ENCODE measurements at places on chromosomes 5 and 9.

GRCh38 chr5:124182133-124182532 lies 564.3 kb downstream of the ZNF608 start:
- no peak for DNase-seq

DNA sequence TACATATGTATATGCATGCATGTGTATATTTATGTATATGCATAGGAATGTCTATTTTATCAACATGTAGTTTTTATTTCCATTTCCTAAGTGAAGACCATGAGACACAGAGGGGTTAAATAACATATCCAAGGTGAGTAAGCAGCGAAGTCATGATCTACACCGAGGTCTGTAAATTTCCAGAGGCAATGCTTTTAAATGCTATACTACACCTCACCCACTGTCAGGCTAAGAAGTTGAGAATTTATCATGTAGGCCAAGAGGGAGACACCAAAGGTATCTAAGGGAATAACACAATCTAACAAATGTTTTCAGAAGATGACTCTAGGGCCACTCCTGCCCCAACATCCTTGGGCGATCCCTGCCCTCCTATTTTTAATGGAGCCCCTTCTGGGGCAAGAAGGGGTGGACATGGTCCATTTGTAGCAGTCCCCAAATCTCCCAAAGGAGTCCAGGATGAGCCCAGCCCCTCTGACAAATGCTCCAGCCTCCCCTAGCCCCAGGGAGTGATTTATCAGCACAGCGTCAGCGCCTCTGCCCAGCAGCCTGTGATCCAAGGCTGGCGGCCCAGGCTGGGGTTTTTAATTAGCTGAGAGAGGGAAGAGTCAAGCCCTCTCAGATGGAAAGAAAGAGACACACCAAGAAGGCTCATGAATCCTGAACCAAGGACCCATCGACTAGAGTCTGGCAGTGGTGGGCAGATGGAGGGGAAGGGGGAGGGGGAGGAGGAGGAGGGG lies 339.9 kb downstream of the ASTN2 start:
- DNase-seq, result no peak

DNA sequence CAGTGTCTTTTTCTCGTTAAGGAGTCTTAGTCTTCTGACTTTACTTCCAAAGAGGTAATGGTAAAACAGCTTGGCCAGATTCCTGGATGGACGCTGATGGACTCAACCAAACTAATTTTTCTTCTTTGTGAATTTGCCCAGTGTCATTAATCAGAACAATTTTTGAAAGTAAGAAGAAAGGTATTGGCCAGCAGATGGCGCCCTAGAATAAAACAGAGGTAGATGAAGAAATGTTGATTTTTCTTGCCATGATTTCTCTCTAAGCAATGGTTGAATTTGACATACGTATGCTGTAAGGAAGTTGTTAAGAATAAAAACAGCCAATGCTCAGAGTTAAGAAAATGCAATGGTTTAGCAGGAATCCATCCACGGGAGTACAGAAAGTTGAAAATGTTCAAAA lies 500.0 kb downstream of the DIRAS2 start:
- DNase-seq, result peak; percentile 76

- DNase-seq, result no peak
Observed at GRCh38 chr5:145750199-145750598, 84.9 kb downstream of the PRELID2 start.

DNA sequence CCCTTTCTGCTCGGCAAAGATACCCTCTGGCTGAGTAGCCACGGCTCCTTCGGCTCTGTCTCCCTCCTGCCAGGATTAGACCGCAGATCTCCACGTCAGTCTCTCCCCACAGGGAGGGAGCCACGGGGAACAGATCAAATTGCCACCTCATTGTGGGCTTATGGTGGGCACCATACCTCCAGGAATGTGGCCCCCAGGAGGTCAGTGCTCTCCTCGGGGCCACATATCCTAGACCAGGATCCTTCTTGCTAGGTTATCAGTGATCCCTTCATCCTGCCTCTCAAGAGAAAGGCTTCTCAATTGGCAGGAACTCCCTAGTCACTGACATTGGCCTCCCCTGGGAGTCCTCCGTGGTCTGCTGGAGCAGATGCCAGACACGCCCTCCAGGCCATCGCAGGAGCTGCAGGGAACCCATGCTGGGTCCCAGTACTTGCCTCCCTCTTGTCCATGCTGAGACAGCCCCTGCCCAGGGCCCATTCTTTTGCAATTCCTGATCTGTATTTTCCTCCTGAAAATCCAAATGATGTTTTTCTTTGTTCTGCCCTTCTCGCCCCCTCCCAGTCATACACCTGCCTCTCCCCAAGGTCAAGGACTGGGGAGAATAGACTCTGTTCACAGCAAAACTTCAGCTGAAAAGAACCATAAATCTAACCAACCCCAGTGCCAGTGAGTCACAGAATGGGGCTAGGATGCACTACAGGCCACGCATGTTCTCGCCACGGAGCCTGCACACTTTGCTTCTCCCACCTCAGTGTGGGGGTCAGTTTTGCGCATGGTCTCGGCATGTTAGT lies 31.6 kb upstream of the ENHO start:
- DNase-seq, result no peak

- no peak for DNase-seq
Observed at GRCh38 chr5:106964132-106964531, 706.6 kb downstream of the EFNA5 start.

DNA sequence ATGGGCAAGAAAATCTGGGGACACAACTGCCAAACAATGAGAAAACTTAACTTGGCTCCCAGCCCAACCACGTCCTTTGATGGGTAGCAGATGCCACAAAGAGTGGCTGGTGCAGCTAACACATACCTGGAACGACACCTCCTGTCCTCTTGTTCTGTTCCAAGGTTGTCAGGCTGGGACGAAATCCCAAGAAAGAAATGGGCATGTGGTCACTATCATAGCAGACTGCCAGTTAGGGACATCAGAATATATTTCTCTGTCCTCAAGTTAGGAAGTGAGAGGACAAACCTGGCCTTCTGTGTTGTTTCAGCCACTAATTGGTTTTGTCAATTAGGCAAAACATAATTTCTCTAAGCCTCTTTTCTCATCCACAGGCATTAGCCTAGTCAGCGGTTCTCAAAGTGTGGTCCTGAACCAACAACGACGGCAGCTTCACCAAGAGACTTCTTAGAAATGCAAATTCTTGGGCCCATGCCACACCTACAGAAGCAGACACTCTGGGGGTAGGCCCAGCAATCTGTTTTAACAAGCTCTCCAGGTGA lies 63.4 kb downstream of the RAPGEF1 start:
- no peak for DNase-seq

DNA sequence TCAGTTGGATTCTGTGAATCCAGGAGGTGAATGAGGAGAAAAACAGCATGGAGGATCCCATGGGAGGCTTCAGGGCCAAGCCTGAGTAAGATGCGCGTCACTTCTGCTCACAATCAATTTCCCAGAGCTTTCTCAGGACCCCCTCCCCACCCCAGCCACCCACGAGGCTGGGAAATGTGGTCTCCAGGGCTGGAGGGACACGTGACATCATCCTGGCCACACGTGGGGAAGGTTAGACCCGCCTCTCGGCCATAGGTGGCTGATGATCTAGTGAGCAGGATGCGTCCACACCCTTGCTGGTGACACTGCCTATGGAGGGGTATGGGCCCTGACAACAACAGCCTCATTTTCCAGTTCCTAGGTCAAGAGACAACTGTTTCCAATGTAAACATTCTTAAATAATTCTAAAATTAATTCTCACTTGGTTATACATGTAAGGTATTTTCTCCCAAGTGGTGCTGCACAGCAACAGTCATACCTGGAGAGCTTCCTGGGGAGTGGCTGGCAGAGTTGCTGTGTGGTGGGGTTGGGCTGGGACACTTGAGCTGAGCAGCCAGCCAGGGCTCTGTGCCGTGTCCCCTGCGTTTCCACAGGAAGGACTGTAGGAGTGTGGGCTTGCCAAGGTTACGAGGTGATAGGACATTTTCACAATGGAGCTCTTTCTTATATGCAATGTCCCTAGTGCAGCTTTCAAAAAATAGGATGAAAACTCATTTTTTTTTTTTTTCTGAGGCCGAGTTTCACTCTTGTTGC lies 153.1 kb downstream of the GADD45G start:
- DNase-seq, result no peak

DNA sequence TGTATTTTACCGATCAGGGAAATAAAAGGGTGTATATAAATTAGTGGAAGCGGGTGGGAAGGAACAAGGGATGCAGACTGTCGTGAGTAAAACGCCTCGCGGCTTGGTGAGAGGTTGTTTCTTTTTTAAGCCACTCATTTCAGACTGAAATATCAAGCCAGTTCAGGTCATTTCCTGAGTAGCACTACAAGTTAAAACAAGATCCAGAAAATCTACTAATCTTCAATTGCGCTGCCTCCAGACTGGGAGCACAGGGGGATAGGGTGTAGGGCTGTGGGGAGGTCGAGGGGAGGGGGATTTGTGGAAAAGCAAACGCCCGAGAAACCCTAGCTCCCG lies 140.8 kb downstream of the TSSK1B start:
- DNase-seq, result no peak

DNA sequence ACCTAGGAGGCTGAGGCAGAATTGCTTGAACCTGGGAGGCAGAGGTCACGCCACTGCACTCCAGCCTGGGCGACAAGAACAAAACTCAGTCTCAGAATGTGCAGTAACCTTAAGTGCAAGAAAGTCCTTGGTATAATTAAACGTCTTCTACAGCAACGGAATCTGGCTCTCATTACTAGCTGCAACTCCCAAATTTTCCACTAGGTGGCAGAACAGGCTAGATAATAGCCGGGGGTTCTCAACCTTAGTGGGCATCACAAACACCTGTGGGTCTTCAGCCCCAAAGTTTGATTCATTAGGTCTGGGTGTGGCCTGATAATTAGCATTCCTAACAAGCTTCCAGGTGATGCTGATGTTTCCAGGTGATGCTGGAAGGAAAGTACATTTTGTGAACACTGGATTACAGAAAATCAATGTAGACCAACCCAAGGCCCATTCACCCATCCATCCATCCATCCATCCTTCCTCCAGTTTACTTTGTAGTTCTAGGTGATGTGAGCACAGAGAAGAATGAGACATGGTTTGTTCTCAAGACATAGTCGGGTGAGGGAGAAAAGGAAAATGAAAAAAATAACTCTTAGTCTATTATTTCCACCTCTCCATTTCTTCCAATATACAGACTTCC lies 37.3 kb downstream of the FBXW2 start:
- DNase-seq, result peak; percentile 78

GRCh38 chr5:74974451-74975091 lies 77.8 kb downstream of the GCNT4 start:
- DNase-seq, result no peak

DNA sequence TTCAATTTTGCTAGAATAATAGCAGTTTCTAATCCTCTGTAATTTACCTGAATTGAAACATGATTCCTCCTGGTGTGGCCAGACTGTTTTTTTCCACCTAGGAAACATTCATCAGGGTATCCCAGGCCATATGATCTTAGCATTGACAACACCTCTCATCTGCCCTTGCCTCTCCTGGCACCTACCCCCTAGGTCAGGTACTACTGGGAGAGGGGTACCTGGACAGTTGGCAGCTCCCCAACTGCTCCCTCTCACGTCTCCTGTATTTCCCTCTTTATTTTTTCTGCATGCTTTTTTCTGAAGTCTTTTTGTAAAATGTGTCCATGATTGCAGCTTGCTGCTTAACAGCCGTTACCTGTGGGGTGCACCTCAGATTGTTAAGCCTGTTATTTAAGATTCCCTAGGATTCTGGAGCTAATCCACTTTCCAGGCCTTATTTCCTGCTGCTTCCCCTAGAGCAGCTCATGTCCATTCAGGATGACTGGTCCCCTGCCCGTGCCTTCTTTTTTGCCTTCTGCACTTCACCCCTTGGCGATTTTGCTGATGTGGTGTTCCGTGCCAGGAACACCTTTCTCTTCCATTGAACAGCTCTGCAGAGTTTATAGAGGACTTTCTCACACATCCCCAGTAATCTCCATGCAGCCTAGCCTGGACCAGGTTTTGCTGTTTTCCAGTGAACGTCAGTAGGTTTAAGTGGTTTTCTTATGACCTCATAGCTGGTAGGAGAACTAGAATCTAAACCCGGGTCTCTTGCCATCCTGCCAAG lies 33.6 kb downstream of the SNX30 start:
- DNase-seq, result no peak
